ENCODE measurements at places on chromosomes 1 and 21.

- DNase-seq = peak; percentile 37
These were observed 4.5 kb downstream of the PLA2G2A start for GRCh38 chr1:19974822-19975416.

DNA sequence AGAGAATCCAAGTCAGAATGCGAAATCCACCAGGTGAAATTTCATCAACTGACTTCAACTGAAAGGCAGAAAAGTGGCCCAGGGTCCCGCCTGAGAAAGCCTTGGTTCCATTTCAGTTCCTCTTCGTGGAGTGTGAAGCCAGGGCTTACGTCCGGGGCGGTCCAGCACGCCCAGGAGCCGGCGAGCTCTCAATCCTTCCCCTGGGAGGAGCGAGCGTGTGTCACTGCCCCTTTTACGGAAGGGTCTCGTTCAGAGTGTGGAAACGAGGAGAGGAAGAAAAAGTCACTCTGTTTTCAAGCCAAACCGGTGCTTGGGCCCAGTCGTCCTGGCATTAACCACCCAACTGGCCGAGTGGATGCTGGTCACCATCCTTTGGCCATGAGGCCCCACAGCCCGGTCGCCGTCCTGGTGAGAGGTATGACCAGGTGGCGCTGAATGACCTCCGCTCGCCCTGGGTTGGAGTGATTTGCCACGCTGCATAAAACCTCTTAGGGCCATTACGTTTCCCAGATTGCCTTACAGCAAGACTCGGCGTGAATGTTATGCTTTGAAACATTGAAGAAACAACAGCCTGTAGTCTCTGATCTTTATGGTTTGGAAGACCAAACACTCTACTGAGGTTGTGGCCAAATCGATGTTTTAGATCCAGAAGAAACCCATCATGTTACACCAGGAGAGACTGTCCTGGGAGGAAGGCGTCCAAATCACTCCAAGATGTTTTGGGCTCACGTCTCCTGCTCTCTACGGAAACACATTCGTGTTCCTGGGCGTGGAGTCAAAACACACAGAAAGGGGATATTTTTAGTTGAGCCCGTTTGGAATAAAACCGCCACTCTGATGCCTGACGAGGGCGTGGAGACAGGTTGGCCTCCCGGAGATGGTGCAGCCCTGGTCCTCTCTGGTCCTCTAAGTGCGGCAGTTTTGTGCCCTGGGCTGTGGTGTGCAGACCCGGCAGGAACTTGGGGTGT is 93.6 kb upstream of the ACTRT2 start:
- DNase-seq = peak; percentile 51

- DNase-seq = no peak
These were observed 41.7 kb downstream of the PKNOX1 start for GRCh38 chr21:43015906-43016540.

GRCh38 chr21:35038772-35039319 is 10.3 kb downstream of the RUNX1 start:
- DNase-seq = no peak

Measured in right lung (tissue), 10 donors.